ENCODE measurements at places on chromosomes 2 and 18.

- no peak for DNase-seq
Observed at GRCh38 chr18:68467957-68468356, 247.0 kb downstream of the TMX3 start.

- DNase-seq, result no peak
Observed at GRCh38 chr18:44766450-44766849, 85.8 kb downstream of the SETBP1 start.

- DNase-seq, result peak; percentile 66
Observed at GRCh38 chr2:73107211-73107926, 5.4 kb downstream of the RAB11FIP5 start.

DNA sequence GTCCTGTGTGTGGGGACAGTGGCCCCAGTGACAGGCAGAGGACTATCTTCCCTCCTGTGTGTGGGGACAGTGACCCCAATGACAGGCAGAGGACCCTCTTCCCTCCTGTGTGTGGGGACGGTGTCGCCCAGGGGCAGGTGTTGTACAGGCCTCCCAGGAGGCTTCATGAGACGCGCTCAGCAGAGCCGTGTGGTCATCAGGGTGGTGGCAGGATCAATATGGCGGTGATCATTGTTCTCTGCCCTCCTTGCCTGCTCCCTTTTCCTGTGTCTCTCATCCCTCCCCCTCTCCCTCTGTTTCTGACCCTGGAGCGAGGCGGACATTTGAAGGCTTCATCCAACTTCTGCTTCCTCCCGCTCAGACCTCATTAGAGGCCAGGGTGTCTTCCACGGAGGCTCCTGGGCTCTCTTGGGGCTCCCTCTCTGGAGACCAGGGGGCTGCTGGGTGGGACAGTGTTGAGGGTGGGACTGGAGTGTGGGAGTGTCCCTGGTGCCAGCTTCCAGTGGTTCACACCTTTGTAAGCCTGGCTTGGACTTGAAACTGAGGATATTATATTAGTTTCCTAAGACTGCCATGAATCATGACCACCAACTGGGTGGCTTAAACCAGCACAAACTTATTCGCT, 59.5 kb downstream of the ACKR3 start:
- DNase-seq, result no peak

DNA sequence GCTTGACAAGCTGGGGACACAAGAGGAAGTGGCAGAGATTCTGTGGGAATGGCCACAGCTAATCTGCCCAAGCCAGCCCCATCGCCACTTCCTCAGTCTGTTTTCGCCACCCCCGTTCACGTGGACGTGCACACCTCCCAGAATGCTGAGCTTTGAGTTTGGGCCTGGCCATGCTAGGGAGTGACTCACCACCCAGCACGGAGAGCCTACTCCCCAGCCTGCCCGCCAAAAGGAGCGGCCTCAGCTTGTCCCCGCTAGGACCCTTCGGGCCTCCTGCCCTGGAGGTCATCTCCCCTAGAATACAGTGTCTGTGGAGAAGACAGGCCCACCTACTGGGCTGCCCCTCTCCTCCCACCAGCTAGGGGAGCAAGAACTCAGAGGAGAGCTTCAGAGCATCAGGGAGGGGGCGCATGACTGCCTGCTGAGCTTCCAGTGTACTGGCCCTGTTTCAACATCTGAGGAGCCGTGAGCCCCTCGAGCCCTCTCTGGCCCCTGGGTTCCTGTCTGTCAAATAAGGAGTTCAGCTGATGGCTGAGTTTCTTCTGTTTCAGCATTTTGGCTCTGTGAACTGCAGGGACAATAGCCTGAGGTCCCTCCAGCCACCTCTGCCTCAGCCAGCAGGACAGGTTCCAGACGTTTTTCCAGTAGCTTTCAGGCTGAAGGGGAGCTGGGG, 5.1 kb downstream of the SLC35F6 start:
- DNase-seq, result peak; percentile 83

DNA sequence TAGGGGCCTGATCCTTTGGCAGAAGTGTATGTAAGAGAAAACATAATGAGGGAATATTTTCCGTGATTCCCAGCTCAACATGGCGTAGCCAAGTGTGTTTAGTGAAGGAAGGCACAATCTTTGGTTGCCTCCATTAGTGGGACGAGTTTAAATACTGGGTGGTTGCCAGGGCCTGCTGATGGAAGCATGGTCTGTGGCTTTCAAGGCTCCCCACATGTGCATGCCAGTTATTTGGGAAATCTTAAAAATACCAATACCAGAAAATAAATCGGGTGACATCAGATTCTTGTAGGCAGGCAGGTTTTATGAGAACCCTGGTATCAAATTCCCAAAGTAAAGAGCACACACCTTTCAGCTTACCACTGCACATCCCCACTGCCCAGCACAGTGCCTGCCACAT, 7.1 kb downstream of the MYL12A start:
- DNase-seq, result no peak

DNA sequence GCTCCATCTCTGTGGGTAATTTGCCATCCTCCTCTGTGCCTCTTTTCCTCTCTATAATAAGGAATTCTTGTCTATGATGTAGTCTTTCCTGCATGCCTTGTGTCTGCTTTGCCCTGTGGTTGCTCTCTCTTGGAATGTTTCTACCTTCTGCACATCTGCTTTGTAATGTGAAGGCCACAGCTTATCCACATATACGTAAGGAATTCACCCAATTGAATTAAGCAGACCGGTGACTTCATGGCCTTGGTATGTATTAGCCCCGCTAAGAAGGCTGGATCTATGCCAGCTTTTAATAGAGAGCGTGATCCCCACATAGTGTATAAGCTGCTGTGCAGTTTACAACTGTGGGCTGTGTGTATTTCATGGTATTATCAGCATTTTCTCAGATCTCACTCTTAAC, 274.7 kb downstream of the RNF144A start:
- DNase-seq, result peak; percentile 57

DNA sequence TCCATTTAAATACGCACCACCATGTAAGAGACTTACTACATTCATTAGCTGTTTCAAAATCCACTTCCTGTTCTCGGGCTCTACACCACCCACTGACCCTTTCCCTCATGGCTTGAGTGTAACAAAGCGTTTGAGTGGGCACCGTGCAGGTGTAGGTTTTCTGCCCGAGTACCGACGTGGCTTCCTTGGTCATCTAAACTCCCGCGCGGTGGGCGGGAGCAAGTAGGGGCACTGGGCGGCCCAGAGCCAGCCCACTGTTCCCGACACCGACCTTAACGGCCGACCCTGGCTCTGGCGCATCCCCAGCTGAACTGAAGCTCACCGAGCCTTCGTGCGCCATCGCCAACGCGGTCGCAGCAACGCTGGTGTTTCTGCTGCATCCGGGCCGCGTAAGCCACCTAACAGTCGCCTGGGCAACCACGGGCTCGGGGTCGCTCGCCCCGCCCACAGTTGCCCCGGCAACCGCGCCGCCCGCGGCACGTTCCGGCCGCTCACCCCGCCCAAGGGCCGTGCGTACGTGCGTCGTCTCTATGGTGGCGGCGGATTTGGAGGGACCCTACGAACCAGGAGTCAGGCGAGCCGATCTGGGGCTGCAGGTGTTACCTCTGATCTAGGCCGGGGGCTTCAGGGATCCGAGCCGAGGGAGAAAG, at the start of the genes C2orf81 and WDR54:
Gene C2orf81 (minus strand): TSS at position 399 of the 650 bp plus-strand sequence. CDS start 59 bp downstream, at position 340.
Gene WDR54 (plus strand): TSS at position 510 of the 650 bp plus-strand sequence. CDS start 424 bp downstream, outside the sequence.
- peak; percentile 91 for DNase-seq

DNA sequence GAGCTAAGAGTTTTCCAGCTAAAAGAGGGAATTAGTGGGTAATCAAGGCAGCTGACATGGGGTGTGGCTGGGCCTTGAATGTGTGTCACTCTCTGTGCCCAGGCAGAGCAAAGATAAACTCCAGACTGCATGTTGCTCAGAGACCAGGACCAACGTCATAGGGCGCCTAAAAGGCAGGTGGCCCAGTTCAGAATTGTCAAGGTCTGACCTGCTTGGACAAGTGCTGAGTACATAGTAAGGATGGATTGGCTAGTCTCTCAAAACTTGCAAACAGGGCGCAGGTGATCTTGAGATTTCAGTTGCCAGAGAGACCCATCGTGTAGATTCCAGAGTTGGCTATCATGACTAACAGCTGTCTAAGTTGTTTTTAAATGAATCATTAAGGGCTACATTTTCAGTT, 19.0 kb downstream of the CLUL1 start:
- DNase-seq, result no peak

DNA sequence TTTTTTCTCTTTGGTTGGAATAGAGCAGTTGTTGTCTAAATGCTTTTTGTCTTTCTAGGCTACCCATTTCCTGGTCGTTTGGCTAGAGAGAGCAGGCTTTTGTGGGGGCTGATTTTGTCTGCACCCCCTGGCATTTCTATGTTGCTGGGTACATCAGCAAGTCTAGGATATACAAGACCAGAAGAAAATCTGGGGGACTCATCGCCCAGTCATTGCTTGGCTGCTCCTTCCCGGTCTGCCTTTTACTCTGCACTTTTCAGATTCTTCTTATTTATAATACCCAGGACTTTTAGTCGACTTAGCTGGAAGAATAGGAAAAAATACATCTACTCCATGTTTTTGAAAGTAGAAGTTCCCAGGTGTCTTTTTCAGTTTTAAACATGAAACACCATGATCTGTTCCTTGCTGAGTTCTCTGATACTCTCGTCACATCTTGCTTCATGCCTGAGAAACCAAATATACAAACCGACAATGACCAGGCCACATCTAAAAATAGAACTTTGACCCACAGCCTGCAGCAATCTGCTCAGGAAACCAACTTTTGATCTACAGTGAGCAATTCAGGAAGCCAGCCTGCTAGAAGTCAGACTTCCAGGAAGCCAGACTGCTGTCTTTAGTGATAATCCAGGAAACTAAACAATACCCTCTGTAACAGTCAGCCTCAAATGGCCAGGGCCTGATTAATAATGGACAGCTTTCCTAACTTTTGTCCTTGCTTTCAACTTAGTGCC, 163.8 kb upstream of the MEX3C start:
- peak; percentile 46 for DNase-seq

DNA sequence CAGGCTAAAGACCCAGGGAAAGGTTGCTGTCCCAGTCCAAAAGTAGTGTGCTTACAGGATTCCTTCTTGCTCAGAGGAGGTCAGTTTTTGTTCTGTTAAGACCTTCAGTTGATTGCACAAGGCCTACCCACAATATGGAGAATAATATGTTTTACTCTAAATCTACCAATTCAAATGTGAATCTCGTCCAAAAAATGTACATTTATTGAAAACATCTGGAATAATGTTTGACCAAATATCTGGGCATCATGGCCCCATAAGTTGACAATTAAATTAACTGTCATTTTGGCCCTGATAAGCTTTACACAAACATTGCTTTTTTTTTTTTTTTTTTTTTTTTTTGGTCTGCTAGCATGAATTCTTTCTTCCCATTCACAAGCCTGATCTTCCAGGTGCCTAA, 109.8 kb downstream of the CCDC178 start:
- DNase-seq, result no peak

GRCh38 chr2:219402665-219403515, 15.2 kb upstream of the DNPEP start:
- peak; percentile 89 for DNase-seq

GRCh38 chr2:200239216-200239615, 67.3 kb upstream of the SPATS2L start:
- no peak for DNase-seq

DNA sequence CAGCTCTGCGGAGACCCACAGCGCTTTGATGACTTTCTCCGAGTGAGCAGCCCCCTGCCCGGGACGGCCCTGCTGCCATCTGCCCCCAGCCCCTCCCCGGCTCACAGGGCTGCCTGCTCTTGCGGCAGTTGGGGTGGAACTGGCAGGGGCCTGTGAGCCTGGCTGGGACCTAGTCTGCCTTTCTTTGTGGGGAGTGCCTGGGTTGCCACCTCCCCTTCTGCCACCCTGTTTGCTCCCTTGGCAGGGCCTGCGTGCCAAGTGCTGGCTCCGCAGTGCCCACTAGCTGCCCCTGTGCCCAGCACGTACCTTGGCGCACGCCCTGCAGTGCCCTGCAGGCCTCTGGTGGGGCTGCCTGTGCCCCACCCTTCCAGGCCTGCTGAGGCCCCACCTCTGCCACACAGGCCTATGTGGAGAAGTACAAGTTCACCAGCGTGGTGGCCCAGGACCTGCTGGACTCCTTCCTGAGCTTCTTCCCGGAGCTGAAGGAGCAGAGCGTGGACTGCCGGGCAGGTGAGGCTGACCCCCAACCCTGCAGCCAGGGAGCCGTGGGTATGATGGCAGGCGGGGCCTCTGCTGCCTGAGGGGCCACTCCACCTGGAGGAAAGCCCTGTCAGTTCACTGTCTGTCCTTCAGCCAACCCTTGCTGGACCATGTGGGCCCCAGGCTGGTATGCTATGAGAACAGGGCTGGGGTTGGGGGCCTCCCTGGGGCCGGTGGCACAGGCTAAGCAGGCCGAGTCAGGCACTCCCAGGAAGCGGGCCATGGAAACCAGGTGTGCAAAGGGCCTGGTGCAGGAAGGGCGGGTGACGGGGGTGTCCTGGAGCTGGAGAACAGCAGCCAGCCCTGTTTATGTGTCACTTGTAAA, 7.0 kb downstream of the RNPEPL1 start:
- DNase-seq, result no peak

- DNase-seq, result peak; percentile 33
Observed at GRCh38 chr2:197828464-197829135, 24.2 kb downstream of the PLCL1 start.

- no peak for DNase-seq
Observed at GRCh38 chr2:20667151-20667530, 197 bp downstream of the GDF7 start.

DNA sequence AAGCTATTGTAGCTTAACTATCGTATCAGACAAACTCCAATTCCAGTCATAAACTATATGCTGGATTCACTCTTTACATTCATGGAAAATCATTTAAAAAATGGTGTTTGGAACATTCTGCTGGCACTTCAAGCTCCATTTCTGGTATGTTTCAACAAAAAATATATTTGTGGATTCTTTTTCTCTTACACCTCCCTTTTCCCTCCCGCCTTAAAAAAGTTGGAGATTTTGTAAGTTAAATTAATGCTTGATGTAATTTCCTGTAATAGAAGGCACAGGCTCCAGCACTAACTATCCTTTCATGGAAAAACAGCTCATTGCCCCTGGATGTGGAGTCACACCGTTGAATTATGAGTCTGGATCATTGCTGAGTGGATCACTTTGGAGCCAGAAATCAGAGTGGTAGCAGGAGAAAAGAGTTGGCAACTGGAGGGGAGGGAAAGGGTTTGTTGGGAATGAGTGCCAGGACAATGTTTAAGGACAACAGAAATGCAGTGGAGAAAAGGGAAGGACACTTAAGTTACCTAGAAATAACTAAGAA, 102.8 kb downstream of the ICOS start:
- peak; percentile 70 for DNase-seq

DNA sequence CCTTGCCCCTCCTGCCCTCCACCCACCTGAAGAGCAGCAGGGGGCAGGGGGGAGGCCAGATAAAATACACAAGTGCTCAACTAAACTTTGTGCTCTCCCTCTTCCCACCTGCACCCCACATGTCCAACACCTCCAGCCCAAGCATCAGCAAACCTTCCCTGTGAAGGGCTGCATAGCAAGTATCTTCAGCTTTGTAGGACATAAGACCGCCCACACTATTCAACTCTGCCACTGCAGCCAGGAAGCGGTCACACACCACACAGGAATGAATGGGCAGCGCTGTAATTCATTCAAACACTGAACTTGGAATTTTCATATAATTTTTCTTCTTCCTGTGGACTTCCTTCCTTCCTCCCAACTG, 27.5 kb downstream of the TFCP2L1 start:
- DNase-seq, result no peak

All from muscle of leg (tissue), 16 donors.